Lung (tissue), 17 donors: ENCODE measurements at places on chromosomes 5 and 9.

DNA sequence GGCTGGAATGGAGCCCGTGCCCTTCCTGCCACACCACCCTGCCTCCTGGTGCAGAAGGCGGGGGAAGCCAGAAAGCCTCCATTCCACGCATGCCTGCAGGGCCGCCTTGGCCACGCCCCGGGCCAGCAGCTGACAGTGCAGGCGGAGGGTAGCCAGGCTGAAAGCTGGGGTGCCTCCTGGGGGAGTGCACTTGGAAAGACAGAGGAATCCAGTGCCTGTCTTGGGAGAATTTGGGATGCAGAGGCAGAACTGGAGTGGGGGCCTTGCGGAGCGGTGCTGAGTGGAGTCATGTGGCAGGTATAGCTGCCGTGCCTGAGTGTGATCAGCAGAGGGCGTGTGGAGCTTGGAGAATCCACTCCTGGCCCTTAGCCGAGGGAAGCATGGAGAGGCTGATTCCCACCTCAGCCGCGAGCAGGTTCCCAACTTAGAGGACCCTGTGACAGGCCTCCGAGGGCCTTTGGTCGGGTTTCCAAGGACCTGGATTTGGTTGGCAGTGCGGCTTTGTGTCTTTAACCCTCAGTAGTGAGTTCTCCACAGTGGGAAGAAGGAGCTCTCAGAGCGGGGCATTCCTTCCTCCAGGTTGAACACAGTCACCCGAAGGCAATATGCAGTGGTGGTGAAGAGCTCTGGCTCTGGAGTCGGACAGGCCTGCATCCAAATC is 9.1 kb upstream of the URM1 start:
- DNase-seq: peak; percentile 89

DNA sequence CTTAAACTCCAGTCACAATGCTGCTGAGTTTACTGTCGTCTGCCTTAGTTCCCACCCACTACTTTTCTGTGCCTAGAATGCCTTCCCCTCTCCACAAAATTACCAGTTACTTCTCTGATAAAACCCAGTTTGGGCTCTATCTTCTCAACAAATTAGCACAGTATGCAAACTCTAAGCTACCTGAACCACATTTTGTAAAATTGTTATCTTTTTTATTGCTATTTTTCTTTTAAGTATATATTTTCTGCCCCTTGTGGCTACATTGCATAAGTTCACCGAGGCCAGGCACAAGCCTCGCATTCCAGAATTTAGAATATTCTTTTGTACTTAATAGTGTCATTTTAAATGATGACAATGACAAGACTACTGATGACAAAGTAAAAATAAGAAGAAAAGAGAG is 60.0 kb downstream of the POU5F2 start:
- no peak for DNase-seq

DNA sequence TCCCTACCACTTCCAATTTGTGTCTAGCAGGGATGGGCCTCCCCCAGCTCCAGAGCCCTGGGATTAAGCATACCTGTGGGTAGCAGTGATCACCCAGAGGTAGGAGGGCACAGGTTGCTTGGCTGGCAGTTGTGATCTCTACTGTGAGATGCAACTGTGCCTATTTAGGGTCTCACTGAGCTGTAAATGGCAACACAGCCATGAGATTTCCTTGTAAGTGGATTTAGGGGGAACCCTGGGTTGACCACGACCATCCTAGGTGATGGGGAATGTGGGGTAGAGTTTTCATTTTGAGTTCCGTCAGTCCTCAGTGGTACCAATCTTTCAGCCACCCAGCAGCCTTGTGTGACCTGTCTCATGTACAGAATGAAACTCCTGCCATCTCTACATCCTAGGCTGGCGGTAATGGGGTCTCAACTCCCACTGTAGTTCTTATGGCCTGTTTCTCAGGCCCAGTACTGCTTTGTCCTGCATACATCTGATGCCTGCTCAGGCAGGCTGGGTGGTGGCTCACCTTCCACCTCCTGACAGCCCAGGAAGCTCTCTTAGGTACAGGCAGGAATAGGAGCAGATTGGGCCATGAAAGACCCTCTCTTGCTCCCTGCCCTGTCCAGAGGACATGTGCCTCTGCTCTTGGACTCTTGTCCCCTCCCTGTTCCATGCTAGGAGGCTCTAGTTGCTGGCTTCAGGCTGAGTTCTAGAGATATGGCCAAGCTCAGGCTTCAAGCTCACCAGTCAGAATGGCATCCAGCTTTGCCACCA is 8.1 kb downstream of the HNRNPAB start:
- DNase-seq: no peak

- DNase-seq: no peak
These were observed 499 bp upstream of the TMEM232 start for GRCh38 chr5:110727025-110727314.
